ENCODE measurements at places on chromosomes 1 and 21. TPM values are rescaled to one million over a fixed set of nuclear protein-coding genes. Genes with fewer than 3 reads are reported as not detected.

The FAAH gene
- polyA plus RNA-seq = 4.1 TPM

The GBP5 gene
- not detected for polyA plus RNA-seq

The HTR6 gene
- polyA plus RNA-seq = not detected

The PRELP gene
- 0.03 TPM for polyA plus RNA-seq

The NR5A2 gene
- polyA plus RNA-seq = not detected

The CCDC181 gene
- not detected for polyA plus RNA-seq

The SPRR2F gene
- not detected for polyA plus RNA-seq

The SH3BGRL3 gene
- 235 TPM for polyA plus RNA-seq

The JMJD4 gene
- polyA plus RNA-seq = 21.1 TPM

The DMBX1 gene
- not detected for polyA plus RNA-seq

The TSPAN1 gene
- polyA plus RNA-seq = 510 TPM

The UBAP2L gene
- 147 TPM for polyA plus RNA-seq

The AUNIP gene
- polyA plus RNA-seq = 9.9 TPM

The ATXN7L2 gene
- polyA plus RNA-seq = 2.4 TPM

The EPHA8 gene
- not detected for polyA plus RNA-seq

The PFDN2 gene
- polyA plus RNA-seq = 181 TPM

The TMPRSS2 gene
- polyA plus RNA-seq = not detected

The GJB4 gene
- 8.5 TPM for polyA plus RNA-seq

The NBPF8 gene
- 12.6 TPM for polyA plus RNA-seq

The MRPL24 gene
- polyA plus RNA-seq = 121 TPM

The SERPINC1 gene
- polyA plus RNA-seq = 0.09 TPM

The CLCNKB gene
- 0.02 TPM for polyA plus RNA-seq

The FCRL2 gene
- not detected for polyA plus RNA-seq

The FABP3 gene
- polyA plus RNA-seq = 0.24 TPM

The ADAMTS4 gene
- 0.07 TPM for polyA plus RNA-seq

The HMGN1 gene
- 124 TPM for polyA plus RNA-seq

The ARHGEF16 gene
- 7.6 TPM for polyA plus RNA-seq

The PERM1 gene
- not detected for polyA plus RNA-seq

The ORC1 gene
- polyA plus RNA-seq = 16.8 TPM

The ZMYND12 gene
- 0.22 TPM for polyA plus RNA-seq

The CFAP107 gene
- polyA plus RNA-seq = not detected

The UBXN10 gene
- not detected for polyA plus RNA-seq

The HNRNPCL1 gene
- polyA plus RNA-seq = not detected

The SLC26A9 gene
- polyA plus RNA-seq = not detected

The RBM11 gene
- 0.71 TPM for polyA plus RNA-seq

The LRRN2 gene
- polyA plus RNA-seq = not detected

The EEIG2 gene
- polyA plus RNA-seq = 2.2 TPM

The CFAP45 gene
- 0.36 TPM for polyA plus RNA-seq

The CD48 gene
- polyA plus RNA-seq = not detected

The SV2A gene
- 1.00 TPM for polyA plus RNA-seq

The MIXL1 gene
- polyA plus RNA-seq = not detected

The CELA3A gene
- not detected for polyA plus RNA-seq

The LCE2A gene
- polyA plus RNA-seq = not detected

The PCP4 gene
- polyA plus RNA-seq = not detected

The HPCA gene
- polyA plus RNA-seq = not detected

The SLC16A1 gene
- 186 TPM for polyA plus RNA-seq

The RNF186 gene
- not detected for polyA plus RNA-seq

The TFF2 gene
- not detected for polyA plus RNA-seq

The ADAMTS5 gene
- 0.01 TPM for polyA plus RNA-seq

The NECAP2 gene
- 67.3 TPM for polyA plus RNA-seq
